ENCODE measurements at places on chromosomes 12 and 14. TPM values are rescaled to one million over a fixed set of nuclear protein-coding genes. Genes with fewer than 3 reads are reported as not detected.

GRCh38 chr14:69312608-69313007 is 52.6 kb downstream of the GALNT16 start:
- peak; percentile 38 for DNase-seq
- no peak overlapping the region for H3K4me3 ChIP-seq
- no peak overlapping the region for H3K27ac ChIP-seq
- no peaks in the 10 kb centered on the region for H3K36me3 ChIP-seq
- H3K4me1 ChIP-seq, result no peaks in the 10 kb centered on the region

The RPL10L gene
- total RNA-seq, result not detected

The KANSL2 gene
- total RNA-seq, result 113 TPM

DNA sequence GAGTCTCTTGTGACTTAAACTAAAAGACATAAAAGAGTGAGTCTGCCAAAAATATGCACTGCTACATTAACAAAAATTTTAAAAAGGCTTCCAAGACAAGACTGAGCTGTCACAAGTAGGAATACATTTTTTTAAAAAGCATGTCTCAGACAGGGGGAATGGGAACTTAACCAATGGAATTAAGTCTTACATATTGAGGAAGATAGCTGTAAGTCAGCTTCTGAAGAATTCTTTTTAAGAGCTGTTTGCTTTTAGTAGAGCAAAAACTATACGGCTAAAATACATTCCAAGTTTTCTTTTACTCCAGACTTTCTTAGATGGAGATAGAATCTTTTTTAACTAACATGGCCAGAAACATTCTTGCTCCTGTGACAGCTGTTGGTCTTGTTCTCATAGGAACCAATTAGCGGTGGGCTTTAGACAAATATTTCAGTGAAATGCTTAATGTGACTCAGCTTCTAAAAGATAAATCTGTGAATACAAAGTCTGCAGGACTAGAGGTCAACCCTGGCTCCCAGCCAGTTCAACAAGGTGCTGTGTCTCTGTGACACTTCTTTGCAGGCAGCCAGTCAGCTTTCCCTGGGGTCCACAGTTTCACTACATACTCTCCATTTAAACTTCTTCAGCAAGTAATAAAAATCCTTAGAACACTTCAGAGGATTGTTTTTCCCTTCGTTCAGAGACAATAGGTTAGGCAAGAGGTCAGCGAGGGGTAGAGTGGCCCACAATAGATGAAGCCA is 187.6 kb downstream of the NAV3 start:
- H3K27me3 ChIP-seq, result no peaks in the 10 kb centered on the region
- no peak for DNase-seq
- H3K4me3 ChIP-seq, result no peak overlapping the region
- H3K36me3 ChIP-seq, result no peaks in the 10 kb centered on the region

Data from breast epithelium (tissue), 4 donors.